Airway epithelial cell (primary cell): ENCODE measurements at places on chromosomes 2 and 18. TPM values are rescaled to one million over a fixed set of nuclear protein-coding genes. Genes with fewer than 3 reads are reported as not detected.

Gene UCN
- total RNA-seq, result 0.49 and 1.7 TPM in 2 replicates

Gene SPATA3
- not detected in 2 replicates for total RNA-seq

Gene CXCR1
- not detected in 2 replicates for total RNA-seq

Gene CASP10
- 3.8 and 5.6 TPM in 2 replicates for total RNA-seq

Gene UGT1A7
- total RNA-seq, result 0.37 and 0.49 TPM in 2 replicates

Gene ALPP
- total RNA-seq, result not detected in 2 replicates

Gene NR4A2
- 0.84 and 2.1 TPM in 2 replicates for total RNA-seq

Gene KCNS3
- 13.7 and 16.9 TPM in 2 replicates for total RNA-seq

Gene ZNF407
- 3.1 and 4.7 TPM in 2 replicates for total RNA-seq

Gene DTNA
- 2.8 and 5.1 TPM in 2 replicates for total RNA-seq

Gene ACVR1C
- total RNA-seq, result under 0.01 and 0.09 TPM in 2 replicates

Gene UGT1A8
- total RNA-seq, result 0.37 and 0.56 TPM in 2 replicates

Gene BARD1
- total RNA-seq, result 11.6 and 14.6 TPM in 2 replicates

Gene HOXD12
- total RNA-seq, result not detected in 2 replicates
